Posterior cingulate gyrus (tissue), 11 donors: ENCODE measurements at places on chromosomes 7 and 10.

- DNase-seq = peak; percentile 77
Observed at GRCh38 chr7:40717242-40717641, 582.4 kb downstream of the SUGCT start.

- DNase-seq = no peak
Observed at GRCh38 chr10:47042780-47043750, 131.8 kb downstream of the PTPN20 start.

DNA sequence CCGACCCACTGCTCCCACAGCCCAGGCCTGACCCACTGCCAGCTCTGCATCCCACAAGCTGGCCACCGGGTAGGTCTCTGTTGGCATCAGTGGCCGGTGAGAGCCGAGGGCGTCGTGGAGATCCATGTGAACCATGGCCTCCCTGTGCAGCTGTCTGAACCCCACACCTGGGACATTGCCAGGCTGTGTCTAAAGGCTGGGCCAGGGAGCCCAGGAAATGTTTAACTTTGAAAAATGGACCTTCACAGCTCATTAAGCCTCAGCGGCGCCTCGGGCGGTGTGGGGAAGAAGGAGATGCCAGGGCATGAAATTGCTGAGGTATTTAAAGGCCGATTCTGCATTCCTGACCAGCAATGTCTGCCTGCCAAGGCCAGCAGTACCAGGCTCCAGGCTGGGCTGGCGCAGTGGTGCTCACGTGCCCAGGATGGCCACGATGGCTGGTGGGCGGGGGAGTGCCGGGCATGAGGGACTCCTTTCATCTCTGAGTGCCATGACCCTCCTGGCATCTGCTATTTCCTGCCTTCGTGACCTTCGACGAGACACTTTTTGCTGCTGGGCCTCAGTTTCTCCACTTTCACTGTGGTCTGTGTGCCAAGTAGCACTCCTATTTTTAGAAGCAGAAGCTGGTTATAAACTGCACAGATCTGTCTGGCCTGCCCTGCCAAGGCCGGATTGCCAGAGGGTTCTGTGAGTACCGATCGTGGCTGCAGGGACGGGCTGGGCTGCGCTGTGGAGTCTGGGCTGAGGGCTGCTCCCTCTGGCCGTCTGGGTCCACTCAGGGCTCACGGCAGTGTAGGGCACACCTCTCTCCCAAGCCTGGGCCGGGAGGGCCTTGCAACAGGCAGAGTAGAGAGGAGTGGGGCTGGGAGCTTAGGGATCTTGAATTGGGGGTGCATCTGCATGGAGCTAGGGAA lies 21.8 kb downstream of the ELFN1 start:
- DNase-seq = peak; percentile 45

DNA sequence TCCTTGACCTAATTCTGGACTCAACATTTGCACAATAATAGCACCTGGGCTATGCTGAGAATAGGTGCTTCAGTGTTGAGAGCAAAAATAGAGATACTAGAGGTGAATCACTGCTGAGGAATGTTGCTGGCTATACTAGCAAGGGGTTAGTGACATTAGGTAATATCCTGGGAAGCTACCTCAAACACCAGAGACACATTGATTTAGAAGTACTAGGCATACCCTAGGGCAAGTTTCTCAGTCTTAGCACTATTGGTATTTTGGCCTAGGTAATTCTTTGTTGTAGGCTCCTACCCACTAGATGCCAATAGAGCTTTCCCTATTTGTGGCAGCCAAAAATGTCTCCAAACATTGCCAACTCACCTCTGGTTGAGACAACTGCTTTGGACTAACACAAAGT lies 484.0 kb upstream of the MBL2 start:
- no peak for DNase-seq

DNA sequence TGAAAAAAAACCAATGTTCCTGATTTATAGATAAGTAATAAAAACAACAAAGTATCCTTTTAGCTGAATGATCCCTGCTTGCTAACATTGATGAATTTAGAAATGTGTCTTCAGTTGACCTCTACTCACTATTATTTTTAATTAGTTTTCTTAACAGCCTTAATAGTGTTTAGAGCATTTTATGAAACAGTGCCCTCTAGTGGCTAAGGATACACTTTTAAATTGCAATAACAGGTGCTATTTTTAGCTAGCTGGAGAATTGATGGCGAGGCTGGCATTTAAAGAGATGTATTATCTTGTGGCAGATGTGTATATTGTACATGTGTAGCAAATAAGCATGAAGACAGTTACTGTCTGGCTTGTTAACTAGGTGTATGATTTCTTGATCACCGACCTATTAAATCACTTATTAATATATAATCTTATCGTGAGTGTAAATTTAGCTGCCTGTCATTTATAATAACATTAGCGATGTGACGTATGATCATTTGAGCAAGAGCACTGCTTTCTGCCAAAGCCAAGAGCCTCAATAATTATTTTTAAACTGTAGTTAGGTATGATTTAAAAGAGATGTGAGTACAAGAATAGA lies 451.9 kb downstream of the DPP6 start:
- no peak for DNase-seq

DNA sequence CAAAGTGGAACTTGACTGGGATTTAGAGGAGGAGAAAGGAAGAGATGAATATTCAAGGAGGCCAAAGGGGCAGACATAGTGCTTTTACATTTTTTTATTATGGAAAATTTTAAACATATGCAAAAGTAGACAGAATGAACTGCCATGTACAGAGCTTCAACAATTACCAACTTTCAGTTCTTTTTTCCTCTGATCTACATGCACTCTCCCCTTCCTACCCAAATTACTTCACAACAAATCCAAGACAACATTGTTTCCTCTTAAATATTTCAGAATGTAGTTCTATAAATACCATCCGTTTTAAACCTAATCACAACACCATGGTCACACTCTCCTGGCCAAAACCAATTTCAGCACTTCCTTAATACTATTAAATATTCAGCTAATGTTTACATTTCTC lies 83.5 kb upstream of the FZD1 start:
- no peak for DNase-seq

DNA sequence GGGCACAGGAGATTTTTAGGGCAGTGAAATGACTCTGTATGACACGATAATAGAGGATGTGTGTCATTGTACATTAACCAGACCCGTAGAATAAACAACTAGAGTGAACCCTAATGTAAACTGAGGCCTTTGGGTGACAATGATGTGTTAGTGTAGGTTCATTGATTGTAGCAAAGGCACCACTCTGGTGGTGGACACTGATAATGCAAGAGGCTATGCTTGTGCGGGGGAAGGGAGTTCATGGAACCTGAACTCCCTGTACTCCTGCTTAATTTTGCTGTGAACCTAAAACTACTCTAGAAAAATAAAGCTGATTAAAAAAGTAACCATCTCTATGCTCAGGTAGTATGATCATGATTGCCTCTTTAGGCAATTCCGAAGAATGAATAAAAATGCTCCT lies 96.3 kb upstream of the VIPR2 start:
- DNase-seq = no peak

DNA sequence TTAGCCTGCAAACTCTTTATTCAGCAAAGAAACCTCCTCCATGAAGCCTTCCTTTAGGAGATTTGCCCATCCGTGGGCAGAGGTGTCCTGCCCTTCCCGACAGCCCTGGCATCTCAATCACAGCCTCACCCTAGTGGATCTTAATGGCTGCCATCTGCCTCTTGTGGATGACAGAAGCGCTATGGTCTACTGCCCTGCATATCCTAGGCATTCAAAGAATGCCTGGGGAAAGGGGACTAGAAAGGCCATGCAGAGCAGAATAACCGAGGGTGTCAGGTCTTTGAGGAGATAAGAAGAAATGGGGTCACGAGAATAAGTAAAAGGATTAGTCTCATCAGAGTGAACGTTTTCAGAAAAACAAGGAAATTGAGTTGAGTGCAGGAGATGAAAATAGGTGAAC lies 57.7 kb upstream of the SPOCK2 start:
- no peak for DNase-seq

GRCh38 chr7:30147223-30147622 lies 12.4 kb downstream of the MTURN start:
- no peak for DNase-seq

DNA sequence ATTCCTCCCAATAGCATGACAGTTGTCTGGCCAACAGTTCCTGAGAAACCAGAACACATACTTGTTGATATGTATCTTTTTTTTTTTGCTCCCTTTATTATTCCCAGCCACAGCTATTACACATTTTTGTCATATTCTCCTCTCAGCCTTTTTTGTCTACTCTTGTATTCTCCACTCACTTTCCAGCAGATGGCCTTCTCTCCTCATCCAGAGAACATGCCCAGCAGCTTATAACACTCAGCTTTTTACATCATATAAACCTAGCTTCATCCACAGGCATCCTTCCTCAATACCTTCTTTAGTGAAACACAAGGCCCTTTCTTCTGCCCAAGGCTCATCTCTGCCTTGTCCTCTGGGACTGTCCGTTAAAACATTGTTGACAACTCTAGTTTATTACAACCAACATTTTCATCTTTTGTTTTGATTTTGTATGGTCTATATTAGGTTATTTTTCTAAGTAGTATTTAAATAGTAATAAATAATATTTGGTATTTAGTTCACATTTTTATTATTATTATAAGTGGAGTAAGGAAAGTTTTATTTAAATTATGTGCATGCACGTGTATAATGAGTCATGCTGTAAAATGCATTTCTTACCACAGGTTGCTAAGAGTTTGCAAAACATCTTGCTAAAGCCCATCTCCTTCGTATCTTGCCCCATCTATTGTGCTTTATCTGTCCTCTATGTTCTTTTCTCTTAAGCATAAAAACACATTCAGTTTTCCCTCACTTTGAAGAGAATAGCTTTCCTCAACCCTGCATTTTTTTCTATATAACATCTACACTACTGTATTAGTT lies 101.5 kb downstream of the ORC5 start:
- no peak for DNase-seq

DNA sequence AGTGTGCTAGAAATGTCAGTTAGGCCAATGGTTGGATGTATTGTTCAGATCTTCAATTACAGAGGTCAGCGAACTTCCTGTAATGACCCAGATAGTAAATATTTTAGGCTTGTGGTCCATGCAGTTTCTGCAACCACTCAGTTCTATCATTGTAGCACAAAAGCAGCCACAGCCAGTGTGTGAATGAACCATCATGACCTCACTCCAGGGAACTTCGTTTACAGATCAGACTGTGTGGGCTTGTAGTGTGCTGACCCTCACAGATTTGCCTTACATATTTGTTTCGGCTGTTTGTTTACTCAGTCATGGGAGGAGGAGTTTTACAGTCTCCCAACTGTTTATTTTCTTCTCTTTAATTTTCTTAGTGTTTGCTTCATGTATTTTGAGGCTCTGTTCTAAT lies 55.4 kb downstream of the LANCL2 start:
- DNase-seq = no peak

DNA sequence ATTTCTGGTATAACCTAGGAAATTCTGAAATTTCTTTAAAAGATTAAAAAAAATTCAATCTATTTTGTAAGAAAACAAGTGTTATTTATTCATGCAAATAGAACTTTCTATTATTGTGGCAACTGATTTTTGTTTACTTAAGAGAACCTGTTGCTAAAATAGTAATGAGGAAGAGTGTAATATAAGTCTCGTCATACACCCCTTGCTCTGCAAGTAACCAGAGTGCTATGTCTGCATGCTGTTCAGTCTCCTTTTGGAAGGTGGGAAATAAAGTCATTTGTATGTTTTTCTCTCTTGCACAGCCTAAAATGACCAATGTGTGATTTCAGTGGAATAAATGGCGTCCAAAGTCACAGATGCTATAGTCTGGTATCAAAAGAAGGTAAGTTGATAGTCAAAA lies 41.3 kb downstream of the PHTF2 start:
- DNase-seq = no peak

DNA sequence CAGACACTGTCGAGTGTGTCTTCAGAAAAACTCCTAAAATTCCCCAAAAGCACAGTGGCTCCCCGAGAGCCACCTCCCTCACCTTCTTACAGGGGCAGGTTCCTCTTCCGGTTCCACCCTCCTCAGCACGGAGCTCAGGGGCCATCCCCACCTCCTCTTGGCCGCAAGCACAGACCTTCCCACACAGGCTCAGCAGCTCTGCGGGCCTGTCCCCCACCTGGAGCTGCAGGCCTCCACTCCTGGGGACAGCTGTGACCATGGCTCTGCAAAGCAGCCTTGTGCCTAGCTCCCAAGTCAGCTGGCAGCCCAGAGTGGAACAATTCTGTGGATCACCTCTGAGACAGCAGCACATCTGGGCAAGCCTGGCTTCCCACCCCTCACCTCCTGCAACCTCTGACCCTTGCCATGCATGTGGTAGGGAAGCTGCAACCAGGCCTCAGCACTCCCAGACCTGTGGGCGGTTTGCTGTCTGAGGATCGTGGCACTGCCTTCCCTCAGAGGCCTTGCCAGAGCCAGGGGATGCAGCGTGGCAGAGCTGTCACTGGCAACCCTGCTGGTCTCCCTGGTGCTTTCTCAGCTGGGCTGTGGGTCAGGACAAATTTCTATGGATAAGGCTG lies 79.7 kb downstream of the ALOX5 start:
- DNase-seq = no peak

DNA sequence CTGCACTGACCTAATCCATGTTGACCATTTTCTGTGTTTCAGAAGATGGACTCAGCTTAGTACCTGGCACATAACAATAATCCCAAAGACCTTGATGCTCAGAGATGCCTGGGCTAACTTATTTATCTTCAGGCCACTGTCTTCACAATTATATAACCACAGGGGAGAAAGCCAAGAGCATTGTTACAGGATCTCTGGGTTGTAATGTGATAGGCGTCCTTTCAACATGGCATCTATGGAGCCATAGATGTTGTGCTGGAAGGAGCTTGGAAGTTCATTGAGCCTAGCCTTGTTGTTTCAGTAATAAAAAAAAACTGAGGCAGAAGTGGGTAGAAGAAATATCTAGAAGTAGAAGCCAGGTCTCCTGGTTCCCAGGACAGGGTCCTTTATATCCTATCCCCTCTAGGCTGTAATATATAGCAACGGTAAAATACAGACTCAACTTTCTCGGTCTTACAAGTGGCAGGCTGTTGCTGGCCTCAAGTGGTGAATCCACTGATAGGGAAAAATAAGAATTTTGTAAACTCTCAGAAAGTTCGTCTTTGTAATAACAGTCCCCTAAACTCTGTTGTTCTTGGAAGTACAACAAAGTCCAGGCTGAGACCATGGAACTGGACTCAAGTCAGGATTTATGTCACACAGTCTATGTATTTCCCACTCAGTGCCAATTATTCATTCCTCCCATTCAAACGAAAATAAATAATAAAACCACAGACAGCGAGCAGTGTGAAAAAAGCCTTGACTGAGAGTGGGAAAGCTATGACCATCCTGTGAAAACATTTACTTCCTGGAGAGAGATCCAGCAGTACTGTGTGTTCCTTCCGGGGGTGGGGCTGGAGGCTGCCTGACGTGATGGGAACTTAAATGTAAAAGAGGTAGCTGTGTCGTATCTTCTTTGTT lies 277.6 kb downstream of the REEP3 start:
- peak; percentile 65 for DNase-seq

DNA sequence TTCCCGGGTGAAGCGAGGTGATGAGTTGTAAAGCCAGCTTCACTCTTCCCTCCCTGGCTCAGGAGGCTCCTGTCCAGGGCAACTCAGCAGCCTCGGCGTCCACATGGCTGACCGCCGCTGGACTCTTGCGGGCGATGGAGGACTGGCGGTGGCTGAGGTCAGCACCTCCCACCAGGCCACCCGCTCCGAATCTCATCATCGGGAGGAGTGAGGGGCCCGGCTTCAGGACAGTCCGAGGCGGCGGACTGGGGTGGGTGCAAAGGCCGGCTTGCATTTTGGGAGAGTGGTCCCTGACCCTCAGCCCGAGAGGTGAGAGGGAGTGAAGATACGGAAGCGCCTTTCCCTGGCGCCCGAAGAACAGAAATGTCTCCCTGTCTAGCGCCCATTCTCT lies 759 bp downstream of the DNAJB12 start:
- no peak for DNase-seq

GRCh38 chr7:47670729-47671128 lies 88.8 kb upstream of the TNS3 start:
- no peak for DNase-seq

GRCh38 chr10:84588971-84589370 lies 260.6 kb downstream of the CCSER2 start:
- no peak for DNase-seq
